Stimulated activated CD4-positive, alpha-beta T cell treated with anti-CD3 and anti-CD28 coated beads, Interleukin-2, amount 100 ng/mL, for 24 hours (primary cell): ENCODE measurements at places on chromosomes 2 and 18.

DNA sequence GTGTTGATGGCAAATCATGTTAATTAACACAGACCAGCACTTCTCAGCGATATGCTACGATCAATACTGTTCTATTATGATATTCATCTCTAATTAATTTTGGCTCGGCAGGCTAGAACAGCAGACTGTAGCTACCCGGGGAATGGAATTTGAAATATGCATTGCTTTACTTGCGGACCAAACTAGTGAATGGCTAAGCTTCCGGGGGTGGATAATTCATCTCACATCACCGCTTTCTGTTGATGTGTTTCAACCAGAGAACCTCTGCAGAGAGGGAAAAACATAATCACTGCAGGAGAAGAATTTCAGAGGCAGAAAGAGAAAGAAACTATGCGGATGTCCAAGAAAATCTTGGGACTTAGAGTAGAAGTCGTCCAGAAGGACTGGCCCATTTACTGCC, 490.9 kb downstream of the STK39 start:
- DNase-seq = no peak

GRCh38 chr2:74817304-74817675, 16.6 kb upstream of the HK2 start:
- DNase-seq = no peak

- peak; percentile 71 for DNase-seq
Measured at GRCh38 chr2:119174216-119174992, 15.9 kb upstream of the C1QL2 start.

GRCh38 chr18:10536280-10536679, 10.5 kb downstream of the NAPG start:
- DNase-seq = no peak

GRCh38 chr2:28359222-28360057, 33.2 kb upstream of the FOSL2 start:
- peak; percentile 72 for DNase-seq

- DNase-seq = no peak
Measured at GRCh38 chr2:105935063-105935462, 190.4 kb downstream of the NCK2 start.

GRCh38 chr2:133483181-133483580, 85.1 kb downstream of the NCKAP5 start:
- DNase-seq = no peak

GRCh38 chr2:227774011-227774624, 28.4 kb downstream of the SCYGR8 start:
- no peak for DNase-seq

DNA sequence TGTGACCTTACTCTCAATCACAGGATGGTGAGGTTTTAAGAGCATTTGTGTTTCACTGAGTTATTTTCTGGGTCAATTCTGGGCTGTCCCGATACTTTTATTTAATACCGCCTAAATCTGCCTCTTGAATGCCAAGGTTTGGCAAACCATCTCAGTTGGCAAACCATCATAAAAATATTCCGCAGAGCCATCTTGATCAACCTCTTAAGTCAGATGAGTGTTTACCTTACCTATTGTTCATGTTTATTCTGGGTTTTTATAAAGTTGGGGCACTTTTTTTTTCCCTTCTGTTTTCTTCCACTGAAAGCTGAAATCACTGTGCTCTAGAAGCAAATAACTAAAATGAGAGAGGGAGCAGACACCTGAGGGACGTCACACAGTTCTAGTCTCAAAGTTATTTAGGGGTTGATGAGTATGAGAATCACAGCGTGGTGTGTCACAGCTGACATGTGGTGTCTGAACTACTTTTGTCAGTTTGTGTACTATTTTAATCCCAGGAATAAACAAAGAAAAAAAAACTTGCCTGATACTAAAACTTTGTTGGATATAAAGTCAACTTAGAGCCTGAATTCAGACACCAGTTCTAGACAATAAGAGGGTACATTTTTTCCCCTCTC, 48.6 kb downstream of the ETAA1 start:
- no peak for DNase-seq

GRCh38 chr18:21361307-21361880, 119.4 kb downstream of the GREB1L start:
- DNase-seq = no peak
